GDM1 (cell line): ENCODE measurements at places on chromosomes 2 and 18.

- no peak for DNase-seq
Measured at GRCh38 chr2:101534149-101534611, 59.3 kb upstream of the RFX8 start.

DNA sequence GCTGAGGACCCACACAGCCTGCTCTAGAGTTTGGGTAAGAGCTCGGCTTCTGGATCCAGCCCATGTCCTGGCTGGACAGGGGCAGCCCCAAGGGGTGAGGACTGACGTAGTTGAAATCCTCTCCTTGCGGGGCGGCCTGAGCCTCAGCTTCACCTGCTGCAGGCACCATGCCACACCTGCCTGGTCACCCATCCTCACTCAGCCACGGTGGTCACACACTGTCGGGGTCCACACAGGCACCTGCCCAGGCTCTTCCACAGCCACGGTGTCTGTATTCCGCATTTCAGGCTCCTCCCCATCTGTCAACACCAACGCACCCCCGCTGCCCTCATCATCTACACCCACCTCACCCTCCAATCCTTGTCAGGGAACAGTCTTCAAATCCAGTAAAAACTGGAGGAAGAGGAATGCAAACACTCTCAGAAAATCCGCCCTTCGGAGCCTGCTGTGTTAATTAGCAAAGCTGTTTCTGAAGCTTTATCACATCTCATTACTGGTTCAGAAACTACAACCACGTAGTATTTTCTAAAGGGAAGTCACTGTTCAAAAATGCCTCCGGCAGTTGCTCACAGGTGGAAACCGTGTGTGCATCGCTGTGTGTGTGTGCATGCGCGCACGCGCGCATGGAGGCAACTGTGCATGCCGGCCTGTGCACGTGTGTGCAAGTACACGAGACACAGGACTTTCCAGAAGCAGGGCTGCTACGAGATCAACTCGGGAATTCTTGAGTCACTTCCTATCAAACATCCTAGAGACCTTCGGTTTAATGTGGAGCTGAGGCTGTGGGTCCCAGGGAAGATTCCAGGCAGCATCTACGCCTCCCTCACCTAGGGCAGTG lies 38.2 kb downstream of the SLC66A2 start:
- DNase-seq: no peak

DNA sequence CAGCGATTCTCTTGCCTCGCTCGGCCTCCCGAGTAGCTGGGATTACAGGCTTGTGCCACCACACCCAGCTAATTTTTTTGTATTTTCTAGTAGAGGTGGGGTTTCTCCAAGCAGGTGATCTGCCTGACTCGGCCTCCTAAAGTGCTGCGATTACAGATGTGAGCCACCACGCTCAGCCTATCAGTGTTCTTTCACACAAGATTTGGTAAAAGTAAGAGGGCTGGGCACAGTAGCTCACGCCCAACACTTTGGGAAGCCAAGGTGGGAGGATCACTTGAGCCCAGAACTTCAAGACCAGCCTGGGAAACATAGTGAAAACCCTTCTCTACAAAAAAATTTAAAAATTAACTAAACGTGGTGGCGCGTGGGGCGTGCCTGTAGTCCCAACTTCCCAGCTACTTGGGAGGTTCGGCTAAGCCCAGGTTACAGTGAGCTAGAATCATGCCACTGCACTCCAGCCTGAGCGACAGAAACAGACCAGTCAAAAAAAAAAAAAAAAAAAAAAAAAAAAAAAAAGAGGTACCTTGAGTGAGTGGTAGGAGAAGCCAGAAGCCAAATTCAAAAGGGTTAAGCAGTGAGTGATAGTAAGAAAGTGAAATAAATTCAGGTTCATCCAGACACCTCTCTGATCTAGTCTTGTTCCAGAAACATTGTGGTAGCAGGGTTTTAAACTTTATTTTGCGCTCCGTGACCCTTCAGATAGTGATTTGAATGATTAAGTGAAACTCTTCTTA lies 981 bp downstream of the MRPL53 start:
- no peak for DNase-seq

DNA sequence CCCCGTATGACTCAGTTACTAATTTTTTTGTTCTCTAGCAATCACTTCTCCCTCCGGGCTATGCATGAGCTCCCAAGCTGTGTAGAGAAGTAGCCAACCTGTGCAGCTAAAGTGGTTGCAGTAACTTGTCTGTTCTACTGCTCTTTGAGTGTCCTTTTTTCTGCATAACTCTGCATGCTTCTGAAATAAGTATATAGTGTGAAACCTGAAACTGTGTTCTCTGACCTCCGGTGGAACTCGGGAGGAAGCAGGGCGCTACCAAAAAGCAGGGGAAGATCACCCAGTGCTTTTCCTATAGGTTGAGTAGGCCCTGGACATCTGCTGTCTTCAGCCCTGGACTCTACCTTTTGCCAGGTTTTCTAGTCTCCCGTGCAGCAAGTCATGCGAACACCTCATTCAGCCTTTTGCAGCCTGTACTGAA lies 47.8 kb downstream of the PHLPP1 start:
- DNase-seq: no peak

DNA sequence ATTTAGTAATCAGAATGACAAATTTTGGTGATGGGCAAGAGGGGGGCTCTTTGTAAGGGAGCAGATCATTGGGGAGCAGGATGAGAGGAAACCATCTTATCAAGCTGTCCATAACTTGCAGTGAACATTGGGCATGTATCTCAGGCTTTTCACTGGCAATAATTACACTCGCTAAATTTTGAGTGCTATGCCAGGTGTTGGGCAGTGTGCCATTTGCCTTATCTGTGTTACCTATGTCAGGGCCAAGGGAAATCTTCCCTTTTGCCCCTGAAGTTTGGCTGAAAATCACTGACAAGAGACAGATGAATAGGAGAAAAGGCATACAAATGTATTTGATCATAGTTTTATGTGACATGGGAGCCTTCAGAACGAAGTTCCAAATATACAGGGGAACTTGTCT lies 39.0 kb downstream of the NOSTRIN start:
- no peak for DNase-seq

DNA sequence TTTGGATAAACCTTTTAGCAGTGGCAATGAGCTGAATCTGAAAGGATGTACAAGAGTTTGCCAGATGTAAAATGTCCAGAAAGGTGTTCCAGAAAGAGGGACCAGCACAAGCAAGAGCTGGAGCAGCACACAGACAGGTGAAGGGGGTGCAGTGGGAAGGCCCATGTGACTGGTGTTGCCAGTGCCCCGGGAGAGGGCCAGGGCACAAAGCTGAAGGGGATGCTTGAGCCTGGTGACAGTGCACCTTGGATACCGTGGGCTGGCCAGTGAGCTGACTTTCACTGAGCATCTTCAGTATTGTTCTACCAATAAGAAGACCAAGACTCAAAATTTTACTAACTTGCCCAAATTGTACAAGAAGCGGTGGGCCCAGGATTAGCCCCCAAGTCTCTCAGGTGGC lies 132.3 kb upstream of the ALPP start:
- no peak for DNase-seq

DNA sequence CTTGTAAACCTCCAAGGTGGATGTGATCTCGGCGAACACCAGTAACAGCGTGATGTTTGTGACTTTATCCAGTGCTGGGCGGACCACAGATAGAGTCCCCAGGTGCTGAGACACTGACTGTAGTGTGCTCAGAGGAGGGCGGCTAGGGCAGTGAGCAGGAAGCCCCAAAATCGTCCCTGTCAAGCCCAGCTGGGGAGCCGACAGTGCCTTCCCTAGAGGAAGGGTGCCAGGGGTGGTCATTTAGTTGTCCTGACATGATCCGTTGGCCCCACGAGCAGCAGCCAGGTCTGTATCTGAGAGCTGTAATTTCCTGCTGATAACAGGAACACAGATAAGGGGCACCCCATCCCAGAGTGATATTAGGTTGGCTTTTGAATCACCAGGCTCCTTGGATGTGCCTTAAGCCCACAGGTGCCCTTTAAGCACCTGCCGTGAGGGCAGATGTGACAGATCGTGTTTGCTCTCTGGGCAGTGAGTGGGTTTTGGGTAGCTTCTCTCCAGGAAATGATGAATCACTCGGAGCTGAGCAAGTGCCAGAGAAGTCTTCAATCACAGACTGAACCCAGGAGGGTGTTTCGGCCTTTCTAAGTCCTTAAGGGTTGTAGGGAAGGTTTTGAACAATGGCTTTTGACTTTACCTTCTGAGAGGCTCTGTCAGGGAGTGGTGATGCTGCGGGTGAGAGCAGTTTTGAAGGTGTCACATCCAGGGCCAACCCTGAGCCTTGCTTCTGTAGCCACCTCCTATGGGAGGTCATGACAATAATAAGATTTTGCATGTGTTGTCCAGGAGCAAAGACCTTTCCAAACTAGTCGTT lies 7.7 kb downstream of the LPIN1 start:
- no peak for DNase-seq
